ENCODE measurements at places on chromosomes 12 and 14. TPM values are rescaled to one million over a fixed set of nuclear protein-coding genes. Genes with fewer than 3 reads are reported as not detected.

Gene DTX1
- total RNA-seq = 4.8 TPM

Gene TAS2R30
- total RNA-seq = 11.5 TPM

Gene LYZ
- total RNA-seq = 1,947 TPM

Gene KRT73
- not detected for total RNA-seq

Gene OR4M1
- not detected for total RNA-seq

Gene KRT85
- not detected for total RNA-seq

Gene FOXG1
- total RNA-seq = not detected

Gene OTX2
- not detected for total RNA-seq

Gene SLC25A21
- not detected for total RNA-seq

DNA sequence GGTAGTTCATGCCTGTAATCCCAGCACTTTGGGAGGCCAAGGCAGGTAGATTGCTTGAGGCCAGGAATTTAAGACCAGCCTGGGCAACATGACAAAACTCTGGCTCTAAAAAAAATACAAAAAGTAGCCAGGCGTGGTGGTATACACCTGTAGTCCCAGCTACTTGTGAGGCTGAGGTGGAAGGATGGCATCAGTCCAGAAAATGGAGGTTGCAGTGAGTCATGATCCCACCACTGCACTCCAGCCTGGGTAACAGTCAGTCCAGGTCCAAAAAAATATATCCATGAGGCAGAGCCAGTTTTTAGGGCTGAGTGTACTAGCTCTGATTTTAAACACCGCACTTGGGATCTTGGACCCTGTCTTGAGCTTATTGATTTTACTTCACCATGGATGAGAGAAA lies 30.6 kb upstream of the FICD start:
- no peak overlapping the region for H3K27ac ChIP-seq
- H3K36me3 ChIP-seq = no peaks in the 10 kb centered on the region
- no peak overlapping the region for H3K4me3 ChIP-seq
- DNase-seq = no peak

DNA sequence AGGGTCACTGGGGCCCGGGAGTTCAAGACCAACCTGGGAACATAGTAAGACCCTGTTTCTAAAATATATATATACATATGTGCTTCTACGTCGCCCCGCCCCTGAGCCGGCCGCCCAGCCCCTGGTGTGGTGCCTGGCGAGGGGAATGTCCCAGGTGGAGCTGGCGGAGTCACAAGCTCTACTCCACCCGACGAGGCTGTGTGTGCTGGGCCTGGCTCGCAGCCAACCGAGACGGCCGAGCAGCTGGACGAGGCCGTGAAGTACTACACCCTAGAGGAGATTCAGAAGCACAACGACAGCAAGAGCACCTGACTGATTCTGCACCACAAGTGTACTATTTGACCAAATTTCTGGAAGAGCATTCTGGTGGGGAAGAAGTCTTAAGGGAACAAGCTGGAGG lies 22.1 kb upstream of the ITPK1 start:
- no peaks in the 10 kb centered on the region for H3K27me3 ChIP-seq
- H3K27ac ChIP-seq = no peak overlapping the region
- no peak overlapping the region for H3K4me3 ChIP-seq
- peaks cover 3% of the 10 kb centered on the region for H3K4me1 ChIP-seq
- peak; percentile 82 for DNase-seq
- H3K36me3 ChIP-seq = no peaks in the 10 kb centered on the region

DNA sequence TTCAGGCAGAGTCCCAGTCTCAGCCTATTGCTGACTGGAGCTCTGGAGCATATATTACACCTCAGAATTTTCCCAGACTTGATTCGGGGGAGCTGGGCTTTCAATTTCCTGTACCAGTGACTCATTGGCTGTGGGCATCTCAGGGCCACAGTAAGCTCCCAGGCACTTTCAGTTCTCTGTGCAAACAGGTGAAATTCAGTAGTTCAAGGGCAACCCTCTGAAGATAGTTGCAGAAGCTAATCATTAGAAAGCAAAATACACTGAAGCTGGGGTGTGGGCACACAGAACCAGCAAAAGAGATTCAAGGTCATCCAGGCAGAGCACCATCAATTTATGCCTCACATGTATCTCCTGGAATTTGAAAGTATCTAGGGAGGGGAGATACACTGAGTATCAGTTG lies 8.1 kb upstream of the NIN start:
- no peaks in the 10 kb centered on the region for H3K4me1 ChIP-seq
- no peaks in the 10 kb centered on the region for H3K36me3 ChIP-seq
- H3K27me3 ChIP-seq = no peaks in the 10 kb centered on the region

DNA sequence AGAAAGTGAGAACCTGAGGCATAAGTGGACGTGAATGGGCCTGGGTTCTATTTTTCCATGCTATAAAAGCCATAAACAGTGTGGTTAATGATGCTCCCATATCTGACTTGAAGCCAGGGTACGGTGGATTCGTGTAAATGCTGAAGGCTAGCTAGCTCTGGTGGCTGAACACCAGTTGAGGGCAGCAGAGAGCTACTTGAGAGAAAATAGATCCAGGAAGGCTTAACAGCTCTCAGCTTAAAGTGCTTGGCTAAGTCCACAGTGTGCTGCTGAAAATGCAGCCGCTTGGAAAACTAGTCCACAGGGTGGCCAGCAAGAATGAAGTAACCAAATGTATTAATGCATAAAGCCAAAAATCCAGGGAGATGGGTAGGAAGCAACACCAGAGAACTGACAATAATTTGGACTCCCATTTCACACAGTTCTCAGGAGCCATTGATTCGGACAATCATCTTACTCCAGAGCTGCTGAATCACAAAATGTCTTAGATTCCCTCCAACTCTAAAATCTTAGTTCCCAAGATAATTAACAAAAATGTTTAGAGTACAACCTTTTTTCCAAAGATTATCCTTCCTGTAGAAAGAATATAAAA lies 15.0 kb upstream of the FOXG1 start:
- no peak for DNase-seq
- no peak overlapping the region for H3K4me3 ChIP-seq
- H3K36me3 ChIP-seq = no peaks in the 10 kb centered on the region
- no peak overlapping the region for H3K27ac ChIP-seq
- peaks cover 4% of the 10 kb centered on the region for H3K27me3 ChIP-seq

- DNase-seq = no peak
- H3K4me1 ChIP-seq = no peaks in the 10 kb centered on the region
- no peaks in the 10 kb centered on the region for H3K27me3 ChIP-seq
These were observed 241.6 kb downstream of the LRIG3 start for GRCh38 chr12:58678753-58679152.

DNA sequence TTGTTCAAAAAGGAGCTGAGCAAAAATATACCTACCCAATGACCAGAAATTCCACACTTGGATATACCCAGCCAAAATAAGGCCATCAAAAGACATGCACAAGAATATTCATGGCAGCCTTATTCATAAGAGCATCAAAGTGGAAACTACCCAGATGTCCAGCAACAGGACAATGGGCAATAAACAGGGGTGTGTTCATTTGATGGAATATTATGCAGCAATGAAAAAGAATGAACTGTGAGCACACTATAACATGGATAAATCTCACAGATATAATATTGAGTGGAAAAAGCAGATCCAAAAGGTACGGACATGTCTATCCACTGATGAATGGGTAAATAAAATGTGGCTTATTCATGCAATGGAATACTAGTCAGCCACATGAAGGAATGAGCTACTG lies 209.2 kb upstream of the LHX5 start:
- H3K4me3 ChIP-seq = no peak overlapping the region
- no peak for DNase-seq
- no peaks in the 10 kb centered on the region for H3K36me3 ChIP-seq
- no peak overlapping the region for H3K27ac ChIP-seq
- H3K27me3 ChIP-seq = no peaks in the 10 kb centered on the region

DNA sequence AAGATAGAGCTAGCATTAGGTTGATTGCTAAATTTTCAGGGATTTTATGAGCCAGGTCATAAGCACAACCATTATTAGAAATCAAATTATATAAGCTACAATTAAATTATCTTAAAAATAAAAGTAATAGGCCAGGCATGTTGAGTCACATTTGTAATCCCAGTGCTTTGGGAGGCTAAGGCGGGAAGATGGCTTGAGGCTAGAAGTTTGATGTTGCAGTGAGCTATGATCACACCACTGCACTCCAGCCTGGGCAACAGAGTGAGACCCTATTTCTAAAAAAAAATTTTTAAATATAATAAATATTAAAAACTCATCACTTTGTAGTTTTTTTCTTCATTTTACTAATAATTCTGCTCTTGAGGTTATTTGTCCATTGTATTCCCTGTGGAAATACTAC lies 1.9 kb upstream of the LIMA1 start:
- no peaks in the 10 kb centered on the region for H3K27me3 ChIP-seq
- H3K4me1 ChIP-seq = peaks cover 21% of the 10 kb centered on the region
- no peak overlapping the region for H3K4me3 ChIP-seq
- DNase-seq = no peak
- H3K36me3 ChIP-seq = no peaks in the 10 kb centered on the region
- no peak overlapping the region for H3K27ac ChIP-seq

DNA sequence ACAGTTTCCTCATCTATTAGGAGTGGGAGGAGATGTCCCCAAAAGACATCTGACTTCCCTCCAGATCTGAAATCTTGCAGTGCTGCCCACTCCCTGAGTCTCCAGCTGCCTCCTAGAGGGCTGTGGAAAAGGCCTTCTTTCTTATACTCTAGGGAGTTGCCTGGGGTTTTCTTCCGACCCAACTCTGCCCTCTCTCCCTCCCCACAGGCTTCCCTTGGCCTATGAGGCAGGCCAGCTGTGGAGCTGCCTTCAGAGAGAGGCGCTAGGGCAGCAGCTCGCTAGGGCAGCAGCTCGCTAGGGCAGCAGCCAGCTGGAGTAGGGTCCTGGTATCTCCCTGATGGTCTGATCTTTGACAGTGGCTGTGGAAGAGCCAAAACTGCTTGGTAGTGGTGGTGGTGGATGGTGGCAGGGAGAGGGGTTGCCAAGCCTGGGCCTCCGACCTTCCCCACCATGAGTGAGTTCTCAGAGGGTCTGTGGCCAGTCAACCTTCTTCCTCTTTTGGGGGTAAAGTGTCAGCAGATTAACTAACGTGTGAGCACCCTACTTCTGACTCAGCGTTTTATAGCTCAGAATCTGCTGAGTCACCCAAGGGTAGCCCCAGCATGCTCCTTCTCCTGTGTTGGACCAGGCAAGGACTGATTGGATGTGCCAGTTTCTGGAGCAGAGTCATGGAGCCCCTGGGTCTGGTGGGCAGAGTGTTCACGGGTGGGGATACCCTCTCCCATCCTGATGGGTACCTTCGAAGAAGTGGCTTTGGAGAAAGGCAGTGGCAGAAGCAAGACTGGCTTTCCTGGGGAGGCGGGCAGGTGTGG lies 2.3 kb downstream of the SLC48A1 start:
- DNase-seq = no peak
- peaks cover 79% of the 10 kb centered on the region for H3K4me1 ChIP-seq
- no peak overlapping the region for H3K4me3 ChIP-seq
- H3K27ac ChIP-seq = peak overlapping the region; percentile 70
- no peaks in the 10 kb centered on the region for H3K36me3 ChIP-seq

DNA sequence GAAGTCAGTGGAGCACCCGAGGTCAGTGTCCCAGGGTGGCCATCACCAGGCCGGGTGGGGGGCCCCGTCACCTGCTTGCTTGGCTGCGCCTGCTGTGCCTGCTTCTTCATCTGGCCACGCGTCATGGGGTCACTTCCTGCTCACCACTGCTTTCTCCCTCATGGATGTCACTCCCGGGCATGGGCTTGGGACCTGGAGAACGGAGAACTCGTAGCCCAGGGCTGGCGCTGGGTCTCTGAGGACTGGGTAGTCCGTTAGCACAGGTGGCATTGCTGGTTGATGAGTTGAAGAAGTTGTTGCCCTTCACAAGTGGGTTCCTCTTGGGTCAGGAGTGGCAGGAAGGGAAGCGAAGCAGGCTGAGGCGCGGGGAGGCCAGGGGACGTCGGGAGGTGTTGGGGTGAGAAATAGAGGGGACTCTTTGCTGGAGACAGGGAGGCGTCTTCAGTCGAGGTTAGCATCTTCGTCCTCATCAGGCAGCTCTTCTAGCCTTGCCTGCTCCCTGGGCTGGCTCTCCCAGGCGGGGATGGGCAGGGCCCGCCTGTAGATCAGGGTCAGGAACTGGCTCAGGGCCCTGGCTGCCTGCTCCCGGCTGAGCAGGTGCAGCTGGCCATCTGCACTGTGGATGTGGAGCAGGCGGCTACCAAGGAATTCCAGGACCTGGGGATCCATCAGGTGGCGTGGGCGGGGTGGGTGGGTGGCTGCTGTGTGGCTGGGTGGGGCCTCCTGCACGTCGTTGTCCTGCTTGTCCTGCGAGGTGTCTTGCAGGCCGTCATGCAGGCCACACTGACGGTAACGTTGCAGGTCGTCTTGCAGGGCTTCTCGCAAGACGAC lies 23.0 kb downstream of the RTL1 start:
- no peaks in the 10 kb centered on the region for H3K27me3 ChIP-seq
- DNase-seq = no peak
- no peak overlapping the region for H3K27ac ChIP-seq
- no peak overlapping the region for H3K4me3 ChIP-seq
- H3K4me1 ChIP-seq = no peaks in the 10 kb centered on the region
- no peaks in the 10 kb centered on the region for H3K36me3 ChIP-seq

GRCh38 chr14:60090864-60091519 lies 731 bp upstream of the PCNX4 start:
- peaks cover 28% of the 10 kb centered on the region for H3K4me1 ChIP-seq
- no peaks in the 10 kb centered on the region for H3K27me3 ChIP-seq
- H3K36me3 ChIP-seq = no peaks in the 10 kb centered on the region

GRCh38 chr14:92922883-92923743 lies at the start of gene CHGA:
CHGA (plus strand) TSS chr14:92923150; CDS start chr14:92923360, 210 bp downstream.
- H3K4me1 ChIP-seq = no peaks in the 10 kb centered on the region
- no peak within 1 kb of the TSS for H3K27ac ChIP-seq
- no peak within 1 kb of the TSS for H3K4me3 ChIP-seq
- H3K27me3 ChIP-seq = no peaks in the 10 kb centered on the region
- peak; percentile 92 for DNase-seq
- H3K36me3 ChIP-seq = no peaks in the 10 kb centered on the region

DNA sequence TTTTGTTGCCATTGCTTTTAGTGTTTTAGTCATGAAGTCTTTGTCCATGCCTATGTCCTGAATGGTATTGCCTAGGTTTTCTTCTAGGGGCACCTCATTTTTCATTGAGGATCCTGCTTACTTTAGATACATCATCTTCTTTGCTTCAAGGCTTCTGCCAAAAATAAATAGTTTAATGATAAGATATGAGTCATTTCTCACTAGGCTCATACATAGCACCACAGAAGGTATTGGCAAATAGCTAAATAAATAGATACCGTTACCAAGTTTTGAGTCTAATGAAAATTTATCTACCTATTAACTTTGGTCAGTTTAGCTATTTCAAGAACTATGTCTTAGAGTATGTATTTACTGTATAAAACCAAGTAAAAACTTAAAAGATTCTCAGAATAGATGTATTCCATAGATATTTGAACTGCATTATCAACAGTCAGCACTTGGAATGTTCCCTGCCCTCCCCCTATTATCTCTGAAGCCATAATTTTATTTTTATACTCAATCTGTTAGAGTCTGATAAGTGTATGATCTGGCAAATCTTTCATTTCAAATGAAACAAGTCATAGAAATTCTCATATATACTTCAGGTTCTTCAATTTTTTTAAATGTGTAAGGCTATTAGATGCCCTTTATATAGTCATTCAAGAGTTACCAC lies 310.2 kb downstream of the CCDC91 start:
- no peak overlapping the region for H3K4me3 ChIP-seq
- no peak overlapping the region for H3K27ac ChIP-seq
- H3K4me1 ChIP-seq = no peaks in the 10 kb centered on the region
- DNase-seq = no peak
- H3K36me3 ChIP-seq = no peaks in the 10 kb centered on the region

- no peaks in the 10 kb centered on the region for H3K27me3 ChIP-seq
- H3K36me3 ChIP-seq = no peaks in the 10 kb centered on the region
- H3K4me1 ChIP-seq = no peaks in the 10 kb centered on the region
- no peak for DNase-seq
- no peak overlapping the region for H3K27ac ChIP-seq
- H3K4me3 ChIP-seq = no peak overlapping the region
These were observed 42.4 kb downstream of the PDE3A start for GRCh38 chr12:20410734-20411133.
